ENCODE measurements at places on chromosomes 12 and 14.
A peak's percentile ranks its signal among the peaks of the same experiment; 100 is the strongest.

GRCh38 chr12:122569288-122569687, 42.2 kb downstream of the KNTC1 start:
- DNase-seq, result no peak

DNA sequence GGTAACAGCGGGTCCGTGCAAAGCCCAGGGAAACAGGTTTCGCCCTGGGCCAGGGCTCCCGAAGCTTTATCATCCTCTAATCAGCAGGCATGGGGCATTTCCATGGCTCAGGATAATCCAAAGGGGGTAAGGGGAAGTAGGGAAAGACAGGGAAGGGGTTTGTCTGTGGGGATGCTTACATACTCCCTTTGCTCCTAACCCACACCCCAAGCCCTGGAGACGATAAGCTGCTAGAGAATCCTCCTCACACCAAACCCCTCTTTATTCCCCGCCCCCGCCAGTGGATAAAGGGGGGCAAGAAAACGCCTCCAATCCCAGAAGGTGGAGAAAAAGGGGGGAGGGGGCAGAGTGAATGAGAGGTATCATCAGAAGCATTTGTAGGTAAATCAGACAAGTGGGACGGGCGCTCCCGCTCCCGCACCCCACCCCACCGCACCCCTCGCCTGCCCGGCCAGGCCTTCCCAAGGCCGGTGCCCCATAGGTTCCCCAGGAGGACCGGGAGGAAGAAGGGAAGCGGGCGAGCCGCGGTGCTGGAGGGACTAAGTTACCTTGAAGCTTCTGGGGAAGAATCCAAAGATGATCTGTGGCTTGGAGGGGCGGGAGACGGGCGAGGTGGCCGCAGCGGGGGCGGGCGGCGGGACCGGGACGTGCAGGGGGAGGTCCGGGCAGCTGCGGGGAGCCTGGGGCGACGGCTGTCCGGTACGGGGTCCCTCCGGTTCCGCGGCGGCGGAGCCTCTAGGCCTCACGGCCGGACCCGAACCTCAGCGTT, 762 bp downstream of the PPP2R5E start:
- peak; percentile 43 for DNase-seq

- DNase-seq, result no peak
Measured at GRCh38 chr12:131366261-131366871, 344.5 kb upstream of the SFSWAP start.

GRCh38 chr14:83733670-83734069, 1796.3 kb upstream of the FLRT2 start:
- no peak for DNase-seq

DNA sequence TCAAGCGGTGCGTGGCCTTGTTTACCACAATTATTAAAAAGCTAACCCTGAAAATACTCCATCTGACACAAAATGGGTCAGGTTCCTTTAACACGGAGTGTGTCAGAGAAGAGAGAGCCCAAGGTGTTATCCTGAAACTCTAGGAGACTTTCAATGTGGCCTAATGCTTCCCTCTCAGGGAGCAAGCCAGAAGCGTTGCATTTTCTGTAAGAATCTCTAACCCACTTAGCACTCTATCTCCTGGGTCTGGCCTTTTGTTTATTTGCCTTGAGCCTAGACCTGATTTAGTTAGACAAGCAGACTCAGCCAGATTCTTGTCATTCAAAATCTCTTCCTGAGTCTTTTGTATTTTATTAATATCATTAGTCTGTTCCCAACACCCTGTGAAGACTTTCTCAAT, 184.0 kb upstream of the SYT1 start:
- no peak for DNase-seq

DNA sequence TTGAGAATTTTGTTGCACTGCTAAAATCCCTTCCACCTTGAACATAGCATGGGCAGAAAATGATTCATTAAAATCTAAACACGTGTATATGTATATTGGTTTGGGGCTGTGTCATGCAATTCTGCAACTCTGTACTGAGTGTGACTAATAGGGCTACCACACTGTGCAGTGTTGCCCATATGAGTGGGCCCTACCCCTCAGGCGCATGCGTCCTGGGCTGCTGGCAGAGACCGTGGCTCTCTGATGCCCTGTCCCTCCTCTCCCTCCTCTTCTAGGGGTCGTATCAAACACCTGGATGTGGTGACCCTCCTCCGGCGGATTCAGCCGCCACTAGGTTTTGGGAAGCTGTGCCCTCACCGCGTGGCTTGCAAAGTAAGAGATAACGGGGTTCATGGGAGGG, 128.4 kb upstream of the FKBP4 start:
- DNase-seq, result no peak

DNA sequence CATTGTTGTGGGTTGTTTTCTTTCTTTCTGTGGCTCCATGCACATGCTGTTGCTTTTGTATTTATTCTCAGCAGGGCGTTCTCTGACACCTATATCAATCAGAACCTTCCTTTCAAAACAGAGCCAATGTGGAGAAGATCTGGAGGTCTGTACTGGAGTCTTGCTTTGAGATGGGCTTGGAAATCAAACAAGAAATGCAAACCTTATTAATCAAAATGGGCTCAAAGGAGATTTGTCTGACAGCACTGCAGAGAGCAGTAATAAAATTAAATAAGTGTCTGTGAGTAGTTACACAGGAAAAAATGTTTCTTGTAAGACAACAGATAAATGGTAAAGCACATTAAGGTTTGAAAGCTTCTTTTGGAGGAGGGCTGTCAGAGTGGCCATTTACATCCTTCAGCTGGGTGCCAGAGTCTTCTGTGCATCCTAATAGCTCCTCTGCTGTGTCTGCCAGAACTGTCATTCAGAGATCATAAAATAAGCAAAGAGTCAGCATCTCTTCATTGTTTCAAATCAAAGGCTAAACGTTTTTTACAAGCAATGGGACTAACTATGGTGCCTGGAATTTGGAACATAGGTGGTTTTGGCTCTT, 414.3 kb downstream of the NAV3 start:
- no peak for DNase-seq

DNA sequence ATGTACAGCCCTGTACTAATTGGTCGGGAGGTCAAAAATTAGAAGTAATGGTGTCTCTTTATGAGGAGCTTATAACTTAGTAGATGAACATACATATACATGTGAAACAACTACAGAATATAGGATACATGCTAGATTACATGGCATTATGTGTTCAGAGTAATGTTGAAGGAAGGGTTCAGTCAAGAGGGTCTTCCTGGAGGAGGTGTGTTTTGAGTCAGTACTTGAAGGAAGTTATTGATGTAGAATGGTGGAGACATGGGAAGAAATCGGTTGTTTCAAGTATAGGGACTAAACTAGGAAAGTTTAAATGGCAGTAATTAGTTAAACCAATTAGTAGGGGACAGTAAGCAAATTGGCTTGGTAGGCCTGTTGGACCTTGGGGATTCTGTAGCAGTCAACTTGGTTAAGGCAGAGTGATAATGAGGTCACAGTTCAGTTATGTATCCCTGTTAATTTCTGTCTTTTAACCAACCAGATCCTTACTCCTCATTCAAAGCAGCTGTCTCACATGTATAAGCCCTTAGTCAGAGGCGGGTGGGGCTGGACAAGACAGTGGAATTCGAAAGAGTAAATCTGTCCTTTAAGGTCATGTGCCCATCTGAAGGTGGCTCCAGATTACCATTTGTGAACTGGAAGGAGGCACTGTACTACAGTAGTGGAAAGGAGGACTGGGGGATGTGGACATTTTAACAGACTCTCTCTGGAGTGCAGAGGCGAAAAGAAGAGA, 3.5 kb upstream of the ANKRD52 start:
- DNase-seq, result peak; percentile 95

GRCh38 chr12:109385339-109386058, 37.8 kb downstream of the MYO1H start:
- DNase-seq, result peak; percentile 39

- DNase-seq, result no peak
Measured at GRCh38 chr14:44732144-44732543, 225.1 kb upstream of the FSCB start.

DNA sequence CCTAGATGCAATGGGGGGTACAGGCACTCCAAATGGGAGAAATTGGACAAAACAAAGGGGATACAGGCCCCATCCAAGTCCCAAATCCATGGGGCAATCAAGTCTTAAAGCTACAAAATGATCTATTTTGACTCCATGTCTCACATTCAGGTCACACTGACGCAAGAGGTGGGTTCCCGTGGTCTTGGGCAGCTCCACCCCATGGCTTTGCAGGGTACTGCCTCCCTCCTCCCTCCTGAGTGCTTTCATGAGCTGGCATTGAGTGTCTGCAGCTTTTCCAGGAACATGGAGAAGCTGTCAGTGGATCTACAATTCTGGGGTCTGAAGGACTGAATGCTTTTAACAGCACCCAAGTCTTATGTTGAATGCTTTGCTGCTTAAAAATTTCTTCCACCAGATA, 274.5 kb upstream of the LRIG3 start:
- peak; percentile 2 for DNase-seq

GRCh38 chr12:6163416-6164060, 36.7 kb upstream of the CD9 start:
- no peak for DNase-seq

DNA sequence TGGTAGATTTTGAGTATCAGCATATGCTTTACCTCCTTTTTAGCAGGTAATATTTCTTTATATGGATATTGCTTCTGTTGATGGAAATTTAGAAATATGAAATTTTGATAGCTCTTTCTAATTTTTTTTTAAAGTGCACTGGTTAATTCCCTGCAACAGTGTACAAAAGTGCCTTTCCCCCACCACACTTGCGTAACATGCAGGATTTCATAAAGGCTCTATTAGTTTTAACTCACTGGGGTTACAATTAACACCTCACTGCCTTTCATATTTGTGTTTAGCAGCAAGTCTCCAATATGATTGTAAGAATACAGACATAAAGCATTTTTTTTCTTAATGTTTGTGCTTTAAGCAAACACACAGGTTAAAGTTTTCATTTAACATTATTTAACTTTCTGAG, 25.6 kb downstream of the MNAT1 start:
- no peak for DNase-seq

- no peak for DNase-seq
Measured at GRCh38 chr14:92704036-92704804, 44.2 kb downstream of the LGMN start.

- no peak for DNase-seq
Measured at GRCh38 chr12:44497044-44497443, 379.1 kb downstream of the NELL2 start.

DNA sequence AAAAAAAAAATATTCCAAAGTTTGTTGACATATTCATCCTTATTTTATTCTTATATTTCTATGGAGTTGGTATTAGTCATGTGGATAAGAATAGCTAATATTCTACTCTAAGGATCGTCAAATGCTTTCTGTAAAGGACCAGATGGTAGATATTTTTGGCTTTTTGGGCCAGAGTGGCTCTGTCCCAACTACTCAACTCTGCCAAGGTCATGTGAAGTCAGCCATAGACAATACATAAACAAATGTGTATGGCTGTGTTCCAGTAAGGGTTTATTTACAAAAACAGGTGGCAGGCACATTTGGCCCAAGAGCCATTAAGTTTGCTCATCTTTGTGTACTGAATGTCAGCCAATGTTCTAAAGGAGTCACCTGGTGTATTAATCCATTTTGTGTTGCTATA, 131.8 kb downstream of the TBX5 start:
- DNase-seq, result no peak

DNA sequence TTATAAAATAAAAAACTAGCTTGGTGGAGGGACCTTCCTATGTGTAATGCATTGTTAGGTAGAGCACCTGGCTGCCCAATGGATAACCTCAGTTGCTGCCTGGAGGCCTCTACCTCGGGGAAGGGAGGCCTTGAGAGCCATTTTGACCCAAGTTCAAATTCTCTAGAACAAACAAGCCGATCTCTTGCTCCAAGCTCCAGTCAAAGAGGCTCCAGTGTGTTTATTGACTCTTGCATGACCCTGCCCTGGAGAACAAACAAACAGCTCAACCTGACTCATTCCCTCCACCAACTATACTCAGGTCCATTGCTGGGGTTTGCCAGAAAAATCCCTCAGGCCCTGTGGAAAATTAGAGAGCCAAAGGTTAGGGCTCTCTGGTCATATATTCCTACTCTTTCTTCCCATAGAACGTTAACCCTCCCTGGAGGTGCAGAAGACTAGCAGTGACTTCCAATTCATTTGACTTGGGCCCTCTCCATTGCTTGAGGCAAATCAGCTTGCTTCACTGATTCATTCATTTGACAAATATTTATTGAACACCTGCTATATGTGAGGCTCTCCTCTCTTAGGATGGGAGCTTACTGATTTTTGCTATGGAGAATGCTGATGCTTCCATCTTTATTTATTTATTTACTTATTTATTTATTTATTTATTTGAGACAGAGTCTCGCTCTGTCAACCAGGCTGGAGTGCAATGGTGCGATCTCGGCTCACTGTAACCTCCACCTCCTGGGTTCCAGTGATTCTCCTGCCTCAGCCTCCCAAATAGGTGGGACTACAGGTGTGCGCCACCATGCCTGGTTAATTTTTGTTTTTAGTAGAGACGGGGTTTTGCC, 73.7 kb upstream of the CISTR start:
- peak; percentile 46 for DNase-seq

DNA sequence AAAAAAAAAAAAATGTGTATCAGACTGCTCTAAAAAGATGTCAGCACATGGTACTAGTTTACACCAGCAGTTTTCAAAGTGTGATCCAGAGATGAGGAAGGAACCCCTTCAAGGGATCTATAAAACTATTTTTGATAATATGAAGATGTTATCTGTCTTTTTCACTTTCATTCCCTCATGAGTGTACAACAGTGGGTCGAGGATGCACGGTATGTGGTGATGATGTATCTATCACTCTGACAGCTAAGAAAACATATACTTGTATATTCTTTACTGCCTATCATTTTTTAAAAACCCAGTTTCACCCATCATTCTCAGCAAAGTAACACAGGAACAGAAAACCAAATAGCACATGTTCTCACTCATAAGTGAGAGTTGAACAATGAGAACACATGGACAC, 12.4 kb downstream of the DUSP16 start:
- no peak for DNase-seq

GRCh38 chr12:64053117-64053516, 169.0 kb downstream of the KICS2 start:
- DNase-seq, result no peak

GRCh38 chr12:75938189-75938588, 93.4 kb downstream of the PHLDA1 start:
- no peak for DNase-seq

DNA sequence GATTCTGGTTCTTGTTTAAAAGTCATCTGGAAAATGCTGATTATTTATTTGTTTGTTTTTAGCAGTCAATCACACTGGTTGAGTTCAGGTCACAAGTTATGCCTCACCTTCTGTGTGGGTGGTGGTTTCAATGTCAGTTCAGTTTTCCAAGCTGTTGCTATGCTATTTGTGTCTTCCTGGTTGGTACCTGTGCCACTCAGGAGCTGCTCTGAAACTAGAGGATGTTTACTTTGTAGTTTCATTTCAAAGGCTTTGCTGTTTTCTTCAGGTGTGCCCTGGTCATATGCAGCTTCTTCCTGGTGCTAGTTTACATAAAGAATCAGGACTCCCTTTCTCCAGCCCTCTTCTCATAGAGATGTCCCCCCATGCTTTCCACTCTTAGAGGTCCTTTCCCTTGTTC, 75.7 kb upstream of the PPP4R3A start:
- DNase-seq, result no peak

DNA sequence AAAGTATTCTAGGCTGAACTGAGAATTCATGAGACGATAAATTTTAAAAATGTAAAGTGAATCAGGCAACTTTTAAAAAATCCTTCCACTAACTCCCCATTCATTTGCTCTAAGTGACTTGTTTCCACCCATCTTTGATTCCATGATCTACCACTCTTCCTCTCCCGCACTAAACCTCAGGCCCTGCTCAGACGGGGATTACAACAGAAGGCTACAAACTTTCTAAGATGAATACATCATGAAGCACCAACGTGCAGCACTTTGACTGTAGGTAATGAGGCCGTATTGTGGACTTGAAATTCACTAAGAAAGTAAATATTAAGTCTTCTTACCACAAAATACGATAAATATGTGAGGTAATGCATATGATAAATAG, 30.0 kb downstream of the TMEM132D start:
- no peak for DNase-seq
